ENCODE measurements at places on chromosomes 13 and 19.

DNA sequence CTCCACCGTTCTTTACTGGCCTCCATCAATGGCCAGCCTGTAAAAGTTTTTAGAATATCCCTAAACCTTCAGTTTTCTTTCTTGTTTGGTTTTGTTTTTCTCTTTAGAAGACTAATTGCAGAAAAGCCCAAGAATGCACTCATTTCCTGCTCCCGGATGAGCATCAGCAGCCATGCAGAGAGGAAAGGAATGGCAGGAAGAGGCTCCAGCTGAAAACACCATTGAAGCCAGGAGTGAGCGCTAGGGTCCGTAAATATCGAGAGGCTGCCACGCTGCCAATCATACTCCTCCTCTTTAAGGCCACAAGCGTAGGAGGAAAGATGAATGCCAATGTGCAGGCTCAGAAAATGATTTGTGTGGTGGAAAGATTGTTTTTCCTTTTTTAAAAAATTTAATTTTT, 57.4 kb upstream of the UBE2L5 start:
- no peak for DNase-seq

- DNase-seq: no peak
Measured at GRCh38 chr19:8209462-8210378, 550 bp downstream of the CERS4 start.

GRCh38 chr19:41328842-41329225, 18.9 kb downstream of the CCDC97 start:
- DNase-seq: no peak

DNA sequence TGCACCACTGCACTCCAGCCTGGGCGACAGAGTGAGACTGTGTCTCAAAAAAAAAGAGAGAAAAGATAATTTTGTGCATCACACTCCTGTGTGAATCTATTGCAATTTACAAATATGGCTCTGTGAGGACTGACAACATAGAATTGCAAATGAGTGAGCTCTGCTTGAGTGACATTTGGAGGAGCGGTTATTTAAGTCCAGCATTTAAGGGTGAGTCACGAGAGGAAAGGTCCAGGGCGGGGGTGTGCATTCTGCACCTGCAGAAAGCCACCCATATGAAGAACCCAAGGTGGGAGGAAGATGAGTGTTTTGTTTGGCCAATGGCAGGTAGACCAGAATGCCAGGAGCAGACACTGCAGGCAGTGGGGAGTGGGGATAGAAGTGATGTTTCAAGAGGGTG, 58.5 kb downstream of the DGKH start:
- DNase-seq: no peak

GRCh38 chr13:56352361-56352760, 788.4 kb upstream of the PRR20A start:
- DNase-seq: no peak

DNA sequence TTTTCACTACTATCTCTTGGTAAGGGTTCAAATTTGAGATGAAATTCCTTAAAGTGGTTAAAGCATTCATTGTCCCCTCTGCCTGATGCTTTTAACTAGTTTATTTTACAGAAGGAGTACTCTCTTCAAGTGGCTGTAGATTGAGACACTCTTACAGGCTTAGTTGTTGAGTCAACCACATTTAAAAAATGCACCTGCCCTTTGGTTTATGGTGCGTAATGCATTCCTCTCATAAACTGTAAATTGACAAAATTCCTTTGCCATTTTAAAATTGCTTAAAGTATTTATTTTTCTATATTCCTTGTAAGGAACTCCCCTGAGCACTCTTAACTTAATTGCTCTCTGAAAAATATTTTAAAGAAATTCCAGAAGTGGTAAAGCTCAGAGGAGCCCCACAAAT, 826 bp upstream of the GPC5 start:
- DNase-seq: no peak

GRCh38 chr19:17266026-17266425, 1.2 kb upstream of the BABAM1 start:
- no peak for DNase-seq

GRCh38 chr13:36358175-36358718, 12.1 kb upstream of the SPART start:
- DNase-seq: no peak

DNA sequence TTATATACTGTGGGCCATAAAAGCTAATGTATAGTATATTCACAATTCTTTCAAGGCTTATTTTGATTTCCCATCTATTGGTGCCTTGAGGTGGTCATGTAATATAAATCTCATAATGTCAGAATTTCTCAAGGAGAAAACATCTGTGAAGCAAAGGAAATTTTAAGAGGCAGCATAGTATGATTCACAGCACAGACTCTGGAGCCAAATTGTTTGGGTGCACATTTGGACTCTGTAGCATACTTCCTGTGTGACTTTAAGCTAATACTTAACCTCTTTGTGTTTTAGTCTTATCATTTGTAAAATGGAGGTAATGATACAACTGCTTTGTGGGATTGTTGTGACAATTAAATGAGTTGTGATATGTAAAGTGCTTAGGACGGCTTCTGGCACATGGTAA, 67.6 kb downstream of the PIBF1 start:
- DNase-seq: no peak

DNA sequence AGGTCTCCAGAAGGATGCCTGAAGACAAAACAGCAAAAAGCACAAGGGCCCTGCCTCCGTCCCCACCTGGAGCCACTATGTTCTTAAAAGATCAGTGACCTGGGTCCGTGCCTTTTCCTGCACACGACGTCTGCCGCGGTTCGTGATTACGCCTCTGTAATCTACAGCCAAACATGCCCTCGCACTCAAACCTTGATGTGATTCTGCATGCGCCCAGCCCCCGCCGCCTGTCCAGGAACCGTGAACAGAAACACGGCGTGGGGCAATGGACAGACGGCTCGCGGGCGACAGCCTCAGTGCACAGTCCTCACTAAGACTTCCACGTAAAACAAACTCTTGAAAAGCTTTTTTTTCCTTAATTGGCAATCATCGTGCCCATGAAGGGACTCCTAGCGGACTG, 15.5 kb downstream of the C13orf46 start:
- no peak for DNase-seq

- no peak for DNase-seq
Measured at GRCh38 chr19:16536130-16536529, 6.1 kb downstream of the CHERP start.

DNA sequence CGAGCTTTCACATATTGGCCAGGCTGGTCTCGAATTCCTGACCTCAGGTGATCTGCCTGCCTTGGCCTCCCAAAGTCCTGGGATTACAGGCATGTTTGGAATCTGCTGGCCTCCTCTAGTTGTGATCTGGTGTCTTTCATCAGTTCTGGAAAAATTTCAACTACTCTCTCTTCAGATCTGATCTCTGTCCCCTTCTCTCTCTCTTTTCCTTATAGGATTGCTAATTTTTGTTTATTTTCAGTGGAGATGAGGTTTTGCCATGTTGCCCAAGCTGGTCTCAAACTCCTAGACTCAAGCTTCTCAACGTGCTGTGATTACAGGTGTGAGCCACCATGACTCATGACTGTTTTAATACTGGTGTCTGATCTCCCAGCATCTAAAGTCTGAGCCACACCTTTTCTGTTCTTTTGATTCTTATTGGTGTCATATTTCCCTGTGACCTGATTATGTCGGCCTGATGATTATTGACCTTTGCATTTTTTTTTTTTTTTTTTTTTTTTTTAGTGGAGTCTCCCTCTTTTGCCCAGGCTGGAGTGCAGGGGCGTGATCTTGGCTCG, 10.4 kb upstream of the NANOS2 start:
- DNase-seq: no peak

GRCh38 chr13:47334173-47334572, 437.3 kb upstream of the HTR2A start:
- no peak for DNase-seq

DNA sequence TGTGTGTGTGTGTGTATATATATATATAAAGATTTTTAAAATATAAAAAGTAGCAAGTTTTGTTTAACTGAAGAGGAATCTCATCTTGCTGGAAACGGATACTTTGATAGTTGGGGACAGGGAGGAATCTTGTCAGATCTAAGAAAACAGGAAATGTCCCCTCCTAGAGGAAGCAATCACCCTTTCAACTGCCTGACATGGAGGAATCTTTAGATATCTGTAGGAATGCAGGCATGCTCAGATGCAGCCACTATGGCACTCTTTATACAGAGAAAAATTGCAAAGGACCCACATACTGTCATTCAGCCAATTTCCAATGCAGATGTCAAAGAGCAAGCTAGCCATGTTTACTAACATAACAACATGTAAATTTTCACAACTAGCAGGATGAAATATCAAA, 38.8 kb downstream of the ZNF611 start:
- no peak for DNase-seq

GRCh38 chr13:22316494-22317025, 645.7 kb downstream of the FGF9 start:
- no peak for DNase-seq

DNA sequence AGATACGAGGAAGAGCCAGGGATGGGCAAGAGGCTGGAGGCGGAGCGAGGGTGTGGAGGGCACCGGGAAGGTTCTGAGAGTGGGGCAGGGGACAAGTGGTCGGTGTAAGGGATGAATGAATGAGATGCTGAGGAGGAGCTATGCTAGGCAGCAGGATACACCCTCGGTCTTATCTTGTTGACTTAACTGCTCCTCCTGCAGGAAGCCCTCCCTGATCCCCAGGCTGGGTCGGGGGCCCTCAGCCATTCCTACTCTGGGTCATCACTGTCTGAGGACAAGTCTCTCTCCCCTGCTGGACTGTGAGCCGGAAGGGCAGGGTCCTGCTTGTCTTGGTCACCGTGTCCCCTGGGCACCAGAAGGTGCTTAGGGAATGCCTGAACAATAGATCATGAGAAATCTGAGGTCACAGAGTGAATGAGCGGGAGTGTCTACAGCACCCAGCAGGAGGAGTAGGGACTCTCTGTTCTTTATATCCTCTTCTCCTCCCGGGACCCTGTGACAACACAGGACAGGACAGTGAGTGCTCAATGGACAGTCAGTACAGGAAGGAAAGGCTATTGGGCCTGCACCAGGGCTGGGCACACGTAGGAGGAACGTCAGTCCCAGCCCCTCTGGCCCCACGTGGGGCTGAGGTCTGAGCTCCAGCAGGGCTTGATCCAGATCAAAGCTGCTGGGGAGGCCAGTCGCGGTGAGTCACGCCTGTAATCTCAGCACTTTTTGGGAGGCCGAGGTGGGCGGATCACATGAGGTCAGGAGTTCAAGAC, 6.5 kb downstream of the NKPD1 start:
- no peak for DNase-seq

DNA sequence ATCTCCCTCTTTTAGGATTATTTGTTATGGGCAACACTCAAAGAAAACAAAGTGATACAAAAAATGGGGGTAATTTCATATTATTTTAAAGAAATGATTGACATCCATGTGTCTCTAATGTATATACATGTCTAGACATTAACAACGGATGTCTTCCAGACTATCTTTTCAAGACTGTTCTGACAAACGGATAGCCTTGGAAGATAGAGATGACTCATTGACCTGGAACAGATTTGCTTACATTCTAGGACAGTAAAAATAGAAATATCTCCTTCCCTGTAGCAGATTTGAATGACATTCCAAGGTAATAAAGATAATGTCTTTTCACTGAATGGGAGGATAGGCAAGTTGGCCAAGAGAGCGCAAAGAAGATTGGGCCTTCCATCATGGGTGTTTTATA, 26.2 kb upstream of the SLITRK6 start:
- no peak for DNase-seq

DNA sequence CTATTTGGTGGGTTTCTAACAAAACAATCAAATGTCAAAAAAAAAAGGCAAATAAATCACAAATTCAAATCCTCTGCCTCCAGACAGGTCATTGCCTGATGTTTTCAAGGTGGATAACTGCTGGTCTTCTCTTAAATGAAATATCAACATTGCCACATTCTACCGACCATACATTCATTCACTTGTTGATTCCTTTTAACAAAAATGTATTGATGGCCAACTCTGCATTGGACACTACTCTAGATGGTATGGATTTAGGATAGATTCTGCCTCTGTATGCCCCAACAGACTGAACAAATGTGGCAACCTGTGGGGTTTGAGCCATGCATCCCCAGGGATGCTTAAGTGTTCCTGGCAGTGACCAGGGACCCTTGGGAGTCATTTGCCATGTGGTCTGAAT, 87.6 kb upstream of the STK24 start:
- DNase-seq: no peak

- no peak for DNase-seq
Measured at GRCh38 chr13:53490752-53491151, 462.1 kb downstream of the OLFM4 start.

- DNase-seq: no peak
Measured at GRCh38 chr19:44758596-44758995, 10.1 kb downstream of the BCL3 start.

DNA sequence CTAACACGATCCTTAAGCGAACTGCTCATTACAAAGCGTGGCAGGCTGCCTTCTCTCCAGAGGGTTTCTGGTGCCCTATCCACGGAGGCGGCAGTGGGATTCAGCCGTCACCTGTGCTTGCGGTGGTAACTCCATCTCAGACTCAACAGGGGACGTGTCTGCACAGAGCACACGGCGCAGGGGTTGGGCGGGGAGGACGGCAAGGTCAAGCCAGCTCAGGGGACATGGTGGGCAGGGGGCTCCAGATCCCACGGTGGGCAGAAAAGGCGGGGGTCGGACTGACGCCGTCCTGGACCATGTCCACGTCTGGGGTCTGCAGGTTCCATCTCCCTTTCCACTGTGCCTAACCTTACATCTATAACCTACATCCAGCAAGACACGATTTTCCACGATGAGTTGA, 70.7 kb downstream of the RASA3 start:
- DNase-seq: no peak

GRCh38 chr19:51137792-51138425, 4.2 kb upstream of the SIGLEC7 start:
- no peak for DNase-seq

- DNase-seq: no peak
Measured at GRCh38 chr13:33615436-33615835, 202.5 kb upstream of the RFC3 start.

DNA sequence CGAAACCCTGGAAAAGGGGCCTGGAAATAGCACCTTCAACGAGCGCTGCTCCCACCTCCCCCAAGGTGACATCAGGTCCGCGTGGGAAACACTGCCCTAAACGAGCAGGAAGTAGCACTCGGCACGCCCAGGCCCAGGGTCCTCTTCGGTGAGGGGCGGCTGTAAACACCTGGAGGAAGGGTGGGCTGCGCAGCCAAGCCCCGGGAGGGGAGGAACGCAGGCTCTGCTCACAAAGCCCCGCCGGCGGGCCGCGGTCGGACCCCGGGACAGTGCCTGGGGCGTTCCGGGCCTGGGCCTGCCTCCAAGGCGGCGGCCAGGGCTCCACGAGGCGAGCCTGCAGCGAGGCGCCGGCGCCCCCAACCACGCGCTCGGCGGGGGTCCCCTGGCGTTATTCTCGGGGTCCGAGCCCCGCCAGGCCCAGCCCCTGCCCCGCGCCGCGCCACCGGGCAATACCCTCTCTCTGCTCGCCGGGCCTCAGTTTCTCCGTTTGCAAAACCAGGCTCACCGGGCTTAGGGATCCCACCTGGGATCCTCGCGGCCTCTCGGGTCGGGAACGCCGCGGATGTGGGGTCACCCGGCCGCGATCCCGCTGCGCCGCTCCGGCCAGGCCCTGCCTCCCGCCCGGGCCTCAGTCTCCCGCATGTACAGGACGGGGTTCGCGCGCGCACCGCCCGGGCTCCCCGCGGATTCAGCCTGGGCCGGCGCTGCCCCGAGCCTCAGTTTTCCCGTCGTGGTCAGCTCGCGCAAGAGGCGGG, 630 bp downstream of the RNF126 start:
- DNase-seq: no peak
